EL (cell line): ENCODE measurements at places on chromosomes 1 and 21.

DNA sequence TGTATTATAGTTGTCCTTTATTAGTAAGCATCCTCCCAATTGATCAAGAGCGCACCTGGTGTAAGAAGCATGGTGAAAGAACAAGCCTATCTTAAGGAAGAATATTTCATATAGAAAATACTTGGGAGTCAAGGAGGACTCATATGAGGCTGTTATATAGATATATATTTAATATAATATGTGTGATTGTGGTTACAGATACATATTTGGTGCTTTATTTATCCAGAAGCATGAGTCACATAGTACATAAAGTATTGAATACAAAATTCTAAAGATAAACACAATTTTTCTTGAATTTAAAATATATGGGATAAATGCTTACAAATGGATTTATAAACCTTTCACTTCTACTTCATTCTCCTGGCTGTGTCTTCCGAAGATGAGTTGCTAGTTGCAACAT is 60.6 kb downstream of the RGS5 start:
- no peak for DNase-seq

GRCh38 chr1:219175212-219175564 is 1.5 kb downstream of the LYPLAL1 start:
- DNase-seq, result no peak

GRCh38 chr1:54171016-54171415 is 18.2 kb upstream of the CDCP2 start:
- no peak for DNase-seq

DNA sequence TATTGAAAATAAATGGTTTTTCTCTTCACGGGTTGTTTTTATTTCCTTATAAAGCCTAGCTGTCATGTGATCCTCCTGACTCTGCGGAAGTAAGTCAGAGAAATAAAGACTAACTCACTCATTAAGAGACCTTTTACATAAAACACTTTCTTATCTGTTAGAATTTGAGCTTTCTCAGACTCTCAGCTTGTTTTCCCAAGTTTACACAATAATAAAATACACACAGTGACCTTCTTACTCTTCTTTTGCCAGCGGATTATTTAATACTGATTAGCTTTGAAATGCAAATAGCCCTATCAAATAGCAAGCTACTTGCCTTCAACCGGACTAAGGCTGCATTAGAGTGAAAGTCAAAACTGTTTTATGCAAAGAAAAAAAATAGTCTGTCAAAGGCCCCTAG is 45.5 kb upstream of the CXADR start:
- DNase-seq, result no peak

GRCh38 chr1:147377263-147378246 is 135.1 kb downstream of the CHD1L start:
- DNase-seq, result no peak

GRCh38 chr21:42187976-42188653 is 30.8 kb upstream of the ABCG1 start:
- DNase-seq, result peak; percentile 20

DNA sequence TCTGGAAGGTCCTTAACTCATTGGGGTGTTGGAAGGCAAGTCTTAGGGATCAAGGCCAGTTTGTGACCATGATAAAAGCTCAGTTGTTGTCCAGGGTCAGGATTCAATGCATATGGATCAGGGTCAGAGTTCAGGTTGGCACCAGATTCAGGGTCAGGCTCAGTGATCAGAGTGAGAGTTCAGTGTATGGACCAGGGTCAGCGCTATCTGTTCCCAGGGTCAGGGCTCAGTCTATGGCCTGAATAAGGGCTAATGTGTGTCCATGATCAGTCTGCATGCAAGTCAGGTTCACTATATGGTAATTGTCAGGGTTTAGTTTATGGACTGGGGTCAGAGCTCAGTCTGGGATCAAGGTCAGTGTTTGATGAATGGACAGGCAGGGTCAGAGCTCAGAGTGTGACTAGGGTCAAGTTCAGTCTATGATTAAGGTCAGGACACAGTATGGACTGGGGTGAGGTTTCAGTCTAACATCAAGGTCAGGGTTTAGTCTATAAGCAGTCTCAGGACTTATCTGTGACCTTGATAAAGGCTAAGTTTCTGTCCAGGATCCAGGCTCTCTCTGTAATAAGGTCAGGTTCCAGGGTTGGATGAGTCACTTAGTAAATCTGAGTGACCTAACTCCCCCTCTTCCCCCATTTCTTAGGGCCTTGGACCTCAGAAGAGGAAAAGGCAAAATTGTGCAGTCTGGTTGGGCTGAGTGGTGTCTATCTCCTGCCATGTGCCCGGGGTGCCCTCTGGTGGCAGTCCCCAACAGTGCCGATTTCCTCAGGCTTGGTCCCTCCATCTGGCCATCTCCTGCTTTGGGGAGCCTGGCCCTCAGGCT is 23.8 kb downstream of the KNCN start:
- DNase-seq, result peak; percentile 79

DNA sequence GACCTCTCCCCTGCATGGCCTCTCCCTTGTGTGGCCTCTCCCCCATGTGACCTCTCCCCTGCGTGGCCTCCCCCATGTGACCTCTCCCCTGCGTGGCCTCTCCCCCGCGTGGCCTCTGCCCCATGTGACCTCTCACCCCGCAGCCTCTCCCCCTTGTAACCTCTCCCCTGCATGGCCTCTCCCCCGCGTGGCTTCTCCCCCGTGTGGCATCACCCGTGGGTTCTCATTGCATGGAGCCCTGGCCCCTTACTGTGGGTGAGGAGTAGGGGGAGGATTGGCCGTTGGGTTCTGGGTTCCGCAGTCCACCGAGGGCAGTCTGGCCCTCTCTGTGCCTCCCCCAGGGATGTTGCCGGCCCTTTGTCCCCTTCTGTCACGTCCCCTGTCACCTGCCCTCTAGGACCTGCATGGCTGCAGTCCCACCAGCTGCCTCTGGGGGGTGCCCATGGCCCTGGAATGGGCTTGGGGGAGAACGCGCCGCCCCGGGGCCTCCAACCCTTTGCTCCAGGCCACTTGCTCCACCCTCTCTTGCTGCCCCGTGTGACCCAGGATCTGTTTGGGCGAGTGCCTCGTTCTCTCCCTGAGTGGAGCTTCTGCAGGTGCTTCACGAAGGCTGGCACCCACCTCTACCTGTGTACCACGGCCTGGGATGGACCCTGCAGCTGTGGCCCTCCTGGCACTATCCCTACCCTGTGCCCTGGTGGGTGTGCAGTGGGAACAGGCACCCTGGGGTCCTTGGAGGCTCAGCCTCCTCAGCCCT is 21.3 kb downstream of the RRP1 start:
- DNase-seq, result peak; percentile 69

DNA sequence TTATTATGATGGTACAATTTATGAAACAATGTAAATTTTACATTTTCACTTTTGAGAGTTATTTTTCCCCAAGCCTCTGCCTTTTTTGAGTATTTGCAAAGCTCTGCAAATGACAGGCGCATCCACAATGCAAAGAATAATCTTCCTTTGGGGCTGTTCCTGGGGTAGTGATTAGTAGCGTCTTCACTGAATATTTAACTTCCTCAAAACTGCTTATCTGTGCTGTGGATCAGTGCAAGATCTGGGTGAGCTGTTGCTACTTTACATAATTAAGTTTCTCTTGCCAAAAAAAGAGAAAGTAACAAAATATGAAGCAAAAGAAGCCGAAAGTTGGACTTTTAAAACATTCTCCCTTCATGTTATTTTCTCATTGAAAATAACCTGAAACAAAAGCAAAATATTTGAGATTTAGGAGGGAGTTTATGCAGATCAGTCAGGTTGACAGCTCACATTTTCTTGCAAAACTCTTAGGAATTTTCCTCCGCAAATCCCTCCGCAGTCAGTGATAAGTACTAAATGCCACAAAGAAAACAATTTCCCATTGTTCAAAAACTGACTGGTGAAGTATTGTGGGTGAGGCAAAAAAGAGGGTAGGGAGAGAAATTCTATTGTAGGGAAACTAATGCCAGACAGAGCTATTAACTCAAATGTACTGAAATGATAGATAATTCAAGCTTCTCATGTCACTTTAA is 276.4 kb upstream of the B3GALT2 start:
- no peak for DNase-seq

DNA sequence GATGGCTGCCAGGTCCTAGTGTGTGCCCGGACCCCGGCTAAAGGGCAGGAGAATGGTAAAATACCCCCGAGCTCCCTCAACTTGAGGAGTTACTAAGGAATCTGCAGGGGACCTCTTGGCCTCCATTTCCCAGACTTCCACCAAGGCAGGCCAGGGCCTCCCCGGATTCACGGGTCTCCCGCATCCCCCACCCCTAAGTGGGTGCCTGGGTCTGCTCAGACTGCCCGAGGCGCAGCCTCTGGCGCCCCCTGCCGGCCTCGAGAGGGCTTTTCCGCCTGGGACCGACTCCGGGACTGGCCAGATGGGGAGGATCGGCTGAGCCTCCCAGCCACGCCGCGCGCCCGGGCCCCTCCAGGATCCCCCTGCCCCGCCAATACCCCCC is 1.7 kb downstream of the PLEKHG5 start:
- peak; percentile 72 for DNase-seq

GRCh38 chr1:204014336-204014735 is 58.6 kb upstream of the SOX13 start:
- no peak for DNase-seq

- DNase-seq, result no peak
Measured at GRCh38 chr1:185663332-185663731, 70.9 kb upstream of the HMCN1 start.

GRCh38 chr1:206587904-206588303 is 24.4 kb downstream of the EIF2D start:
- no peak for DNase-seq

GRCh38 chr1:161185282-161185682 is 8.0 kb upstream of the B4GALT3 start:
- peak; percentile 46 for DNase-seq

- no peak for DNase-seq
Measured at GRCh38 chr1:204464701-204465100, 29.9 kb downstream of the PIK3C2B start.

DNA sequence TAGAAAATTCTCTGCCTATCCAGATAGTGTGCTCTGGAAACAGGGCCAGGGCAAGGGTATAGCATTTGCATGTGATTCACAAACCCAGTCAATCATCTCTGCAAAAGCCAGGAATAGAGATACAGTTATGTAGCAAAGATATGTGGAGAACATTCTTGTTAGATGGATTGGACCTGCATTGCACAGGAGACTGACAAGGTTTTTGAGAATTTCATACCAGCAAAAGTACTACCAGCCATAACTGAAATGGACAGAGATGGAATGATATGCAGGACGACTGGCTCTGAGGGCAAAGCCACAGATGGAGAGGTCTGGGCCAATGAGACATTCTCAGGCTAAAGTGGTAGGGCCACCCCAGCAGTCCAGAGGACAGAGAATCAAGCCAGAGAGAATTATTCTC is 24.7 kb downstream of the SCMH1 start:
- no peak for DNase-seq

- no peak for DNase-seq
Measured at GRCh38 chr1:37438869-37439343, 35.5 kb upstream of the ZC3H12A start.

DNA sequence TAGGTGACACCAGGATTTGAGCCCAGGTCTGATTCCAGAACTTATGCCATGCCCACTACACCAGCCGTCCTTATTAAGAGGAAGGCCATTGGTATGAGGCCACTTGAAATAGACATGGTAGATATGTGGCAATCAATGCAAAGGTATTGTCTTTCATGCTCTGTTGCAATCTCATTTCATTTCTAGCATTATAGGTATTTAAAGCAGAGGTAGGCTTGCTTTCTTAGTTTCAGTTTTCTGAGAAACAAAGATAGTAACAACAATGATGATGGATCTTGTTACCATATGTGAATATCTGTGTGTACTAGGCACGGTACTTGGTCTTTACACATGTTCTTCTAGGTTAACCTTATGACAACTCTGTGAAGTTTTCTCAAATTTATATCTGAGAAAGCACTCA is 113.1 kb downstream of the FGGY start:
- no peak for DNase-seq

GRCh38 chr21:18970416-18970815 is 566.8 kb upstream of the TMPRSS15 start:
- DNase-seq, result no peak

GRCh38 chr1:35864813-35865212 is 18.2 kb upstream of the AGO1 start:
- no peak for DNase-seq

DNA sequence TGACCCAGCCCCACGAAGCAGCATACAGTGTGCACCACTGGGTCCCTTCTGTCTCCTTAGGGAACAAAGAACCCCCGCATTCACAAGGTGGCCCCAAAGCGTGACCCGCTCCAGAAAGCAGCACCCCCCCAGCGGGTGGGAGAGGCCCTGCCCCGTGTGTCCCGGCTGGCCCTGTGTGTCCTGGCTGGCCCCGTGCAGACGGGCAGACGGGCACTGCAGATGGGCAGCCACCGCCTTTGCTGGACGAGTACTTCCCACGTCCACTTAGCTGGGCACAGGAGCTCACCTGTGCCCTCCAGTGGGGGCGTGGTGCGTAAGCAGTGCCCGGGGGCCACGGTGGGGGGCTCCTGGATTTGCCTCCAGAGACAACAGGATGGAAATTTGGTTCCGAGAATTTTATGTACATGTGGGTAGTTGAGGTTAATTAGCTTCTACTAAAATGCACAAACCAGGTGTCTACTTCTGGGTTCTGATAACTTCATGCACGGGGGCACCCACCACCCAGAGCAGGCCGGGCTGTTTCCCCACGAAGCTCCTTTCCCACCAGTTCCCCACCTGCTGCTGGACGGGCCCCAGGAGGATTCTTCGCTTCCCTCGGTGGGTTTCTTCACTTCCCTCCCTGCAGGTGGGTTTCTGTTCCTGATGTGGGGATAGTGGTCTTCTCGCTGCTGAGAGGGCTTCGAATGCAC is 33.2 kb upstream of the SLC19A1 start:
- DNase-seq, result no peak

DNA sequence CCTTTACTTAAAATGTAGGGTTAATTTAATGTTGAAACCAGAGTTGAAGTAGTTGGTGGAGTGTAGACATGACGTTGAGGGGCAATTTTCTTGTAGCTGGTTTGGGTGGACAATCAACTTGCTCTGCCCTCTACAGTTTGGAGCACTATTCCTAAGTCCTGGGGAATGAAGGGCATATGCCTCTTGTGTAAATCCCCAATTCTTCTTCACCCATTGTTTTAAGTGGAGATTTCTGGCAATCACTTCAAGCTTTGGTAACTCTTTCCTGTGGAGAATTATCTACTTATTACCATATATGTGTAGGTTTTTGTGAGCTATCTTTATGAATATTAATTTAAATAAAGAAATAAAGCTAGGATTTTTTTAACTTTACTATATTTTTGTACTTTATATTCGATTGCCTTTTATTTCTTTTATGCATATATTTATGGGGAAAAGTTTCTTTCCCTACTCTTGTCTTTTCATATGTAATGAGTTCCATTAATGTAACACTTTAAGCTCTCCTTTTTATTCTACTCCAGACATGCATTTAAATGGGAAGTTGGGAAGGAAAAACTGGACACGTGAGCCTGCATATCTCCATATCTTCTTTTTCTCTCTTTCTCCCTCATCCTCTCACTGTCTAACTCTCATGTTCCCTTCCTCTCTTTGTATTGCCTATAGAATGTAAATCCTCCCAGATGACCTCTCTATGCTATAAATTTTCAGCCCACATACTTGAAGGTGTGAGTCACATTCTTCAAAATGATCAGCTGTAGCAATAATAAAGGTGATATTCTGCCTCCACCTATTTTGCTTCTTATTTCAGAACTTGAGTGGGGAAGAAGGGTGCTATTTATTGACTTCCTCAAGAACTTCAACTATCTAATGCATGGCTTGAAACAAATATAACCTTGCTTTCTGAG is 276.7 kb downstream of the PTPRC start:
- DNase-seq, result peak; percentile 26

- no peak for DNase-seq
Measured at GRCh38 chr1:84985365-84985764, 11.5 kb downstream of the MCOLN2 start.

- DNase-seq, result no peak
Measured at GRCh38 chr21:37005548-37006485, 685 bp upstream of the RIPPLY3 start.

- DNase-seq, result no peak
Measured at GRCh38 chr1:14568716-14569355, 29.6 kb upstream of the KAZN start.
